ENCODE measurements at places on chromosomes 5 and 9.
A peak's percentile ranks its signal among the peaks of the same experiment; 100 is the strongest.

- no peak for DNase-seq
Measured at GRCh38 chr5:135873831-135874230, 21.8 kb downstream of the IL9 start.

DNA sequence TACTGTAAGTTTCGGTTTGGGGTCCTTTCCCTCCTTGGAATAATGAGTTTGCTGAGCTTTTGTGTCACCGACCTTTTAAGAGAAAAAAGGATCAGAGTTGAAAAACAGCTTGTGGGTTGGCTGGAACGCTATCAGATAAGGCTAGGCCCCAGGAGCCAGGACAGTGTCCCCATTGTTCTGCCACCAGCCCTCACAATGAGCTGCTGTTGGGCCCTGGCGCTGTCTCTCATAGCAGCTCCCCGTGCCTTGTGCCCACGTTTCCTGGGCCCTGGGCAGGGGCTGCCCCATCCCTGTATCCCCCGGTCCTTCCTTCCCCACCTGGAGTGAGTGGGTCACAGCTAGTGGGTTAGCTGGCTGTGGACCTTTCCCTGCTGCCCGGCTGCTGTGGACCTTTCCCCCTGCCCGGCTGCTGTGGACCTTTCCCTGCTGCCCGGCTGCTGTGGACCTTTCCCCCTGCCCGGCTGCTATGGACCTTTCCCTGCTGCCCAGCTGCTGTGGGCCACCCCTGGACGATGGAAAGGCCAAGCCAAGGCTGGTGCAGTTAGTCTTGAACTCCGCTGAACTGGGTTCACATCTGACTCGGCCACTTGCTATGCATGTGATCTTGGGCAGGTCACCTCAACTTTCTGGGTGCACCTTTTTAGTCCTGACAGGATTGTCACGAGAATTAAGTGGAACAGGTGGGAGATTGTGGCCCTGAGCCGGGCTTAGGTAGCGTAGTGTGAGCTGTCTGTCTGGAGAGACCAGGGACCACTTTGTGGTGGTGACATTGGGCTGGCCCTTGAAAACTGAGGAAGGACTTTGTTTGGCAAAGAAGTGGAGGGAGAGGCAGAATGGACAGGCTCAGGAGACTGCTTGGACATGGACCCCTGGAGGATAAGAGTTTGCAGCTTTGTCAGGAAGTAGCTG, 99.5 kb downstream of the DAB2IP start:
- DNase-seq: no peak

DNA sequence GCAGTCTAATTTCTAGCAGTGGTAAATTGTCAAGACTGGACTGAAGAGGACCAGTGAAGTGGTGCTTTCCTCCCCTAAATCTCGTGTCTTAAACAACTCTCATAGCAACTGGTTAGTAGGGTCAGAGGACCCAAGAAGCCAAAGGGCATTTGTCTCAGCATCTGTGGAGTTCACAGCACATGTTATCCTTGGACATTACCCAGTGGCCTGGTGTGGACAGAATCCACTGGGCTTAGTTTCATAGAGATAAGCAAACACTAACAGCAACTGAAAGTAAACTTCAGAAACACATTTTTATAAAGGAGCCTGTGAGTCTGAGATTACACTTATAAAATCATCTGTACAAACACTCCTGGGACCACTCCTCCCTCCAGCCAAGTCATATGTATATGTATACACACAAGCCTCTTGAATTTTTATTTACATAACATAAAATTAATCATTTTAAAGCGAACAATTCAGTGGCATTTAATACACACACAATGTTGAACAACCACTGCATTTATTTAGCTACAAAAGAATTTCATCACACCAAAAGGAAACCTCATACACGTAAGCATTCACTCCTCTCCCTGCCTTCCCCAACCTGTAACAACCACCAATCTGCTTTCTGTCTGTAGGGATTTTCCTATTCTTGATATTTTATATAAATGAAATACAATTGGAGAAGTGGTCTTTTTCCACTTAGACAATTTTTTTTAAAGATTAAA, 457.8 kb downstream of the RASEF start:
- no peak for DNase-seq

GRCh38 chr5:138841531-138841930, 33.6 kb downstream of the LRRTM2 start:
- DNase-seq: no peak

GRCh38 chr5:12780536-12780935, 876.3 kb upstream of the CTNND2 start:
- DNase-seq: no peak

DNA sequence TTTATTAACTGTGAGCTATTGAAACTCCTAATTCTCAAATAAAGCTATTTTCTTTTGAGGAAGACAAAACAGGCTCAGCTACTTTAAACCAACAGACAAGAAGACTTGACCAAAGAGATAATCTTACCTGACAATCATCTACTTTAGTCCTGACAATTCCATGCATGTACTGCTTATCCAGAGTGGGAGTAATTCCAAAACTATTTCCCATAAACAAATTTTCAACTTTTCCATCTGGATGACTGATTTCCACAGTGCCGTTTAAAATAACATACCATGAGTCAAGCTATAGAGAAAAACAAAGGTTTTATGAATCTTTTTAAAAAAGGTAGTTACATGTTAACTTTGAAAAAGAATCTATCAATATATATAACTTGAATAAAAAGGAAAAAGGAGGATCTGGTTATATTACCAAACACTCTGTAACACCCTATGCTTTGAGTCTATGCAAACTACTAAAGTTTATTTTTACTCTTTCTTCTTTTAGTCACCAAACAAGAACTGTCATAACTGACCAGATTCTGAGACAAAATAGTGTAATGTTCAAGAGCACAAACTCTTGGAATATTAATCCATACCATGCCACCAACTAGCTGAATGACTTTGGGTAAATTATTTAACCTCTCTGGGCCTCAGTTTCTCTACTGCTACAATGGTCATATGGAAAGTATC, 129.7 kb downstream of the RAPGEF6 start:
- no peak for DNase-seq

DNA sequence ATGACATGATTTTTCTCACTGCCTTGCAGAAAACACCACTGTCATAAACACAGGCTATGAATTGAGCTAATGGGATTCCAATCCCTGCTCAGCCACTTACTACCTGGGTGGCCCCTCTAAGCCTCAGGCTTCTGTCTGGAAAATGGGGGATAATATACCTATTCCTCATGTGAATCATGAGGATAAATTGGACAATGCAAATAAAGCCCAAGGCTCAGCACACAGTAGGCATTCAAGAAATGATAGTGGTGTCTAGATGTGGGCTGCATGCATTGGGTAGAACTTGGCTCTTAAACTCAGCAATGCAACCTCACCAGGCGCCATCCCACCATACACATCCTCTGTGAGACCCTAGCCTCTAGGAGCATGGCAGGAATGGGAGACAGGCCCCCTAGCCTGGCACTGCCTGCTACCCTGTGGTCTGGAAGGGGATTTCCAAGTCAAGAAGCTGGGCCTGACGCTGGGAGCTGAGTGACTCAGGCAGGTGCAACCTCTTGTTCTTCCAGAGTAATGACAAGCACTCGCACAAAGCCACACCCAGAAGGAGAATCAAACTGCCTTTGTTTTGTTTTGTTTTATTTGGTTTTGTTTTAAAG, 2.3 kb upstream of the TNIP1 start:
- no peak for DNase-seq

- peak; percentile 5 for DNase-seq
Measured at GRCh38 chr9:121322037-121322736, 47.9 kb downstream of the STOM start.

DNA sequence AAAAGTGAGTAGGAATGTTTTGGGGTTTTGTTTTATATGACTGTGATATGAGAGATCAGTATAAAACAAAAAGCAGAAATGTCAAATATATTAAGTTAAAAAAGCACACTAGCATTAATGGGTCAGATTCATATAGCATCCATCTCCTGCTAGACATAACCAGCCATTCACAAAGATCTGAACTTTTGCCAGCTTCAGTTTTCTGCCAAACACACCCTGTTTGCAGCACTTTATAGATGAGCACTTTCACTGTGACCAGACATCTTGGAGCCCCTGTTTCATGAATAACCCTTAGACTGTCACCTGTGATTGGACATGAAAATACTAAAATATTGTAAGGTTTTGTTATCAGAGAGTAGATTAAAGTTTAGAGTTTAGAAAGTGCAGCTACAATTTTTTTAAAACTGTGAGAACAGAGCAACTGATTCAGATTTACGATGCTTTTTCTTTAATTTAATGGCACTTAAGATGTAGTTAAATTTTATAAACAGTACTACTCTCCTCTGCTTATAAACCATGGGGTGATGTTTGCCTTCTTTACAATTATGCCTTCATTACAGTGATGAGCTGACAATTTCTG, 142.6 kb downstream of the KCTD16 start:
- peak; percentile 80 for DNase-seq

- DNase-seq: no peak
Measured at GRCh38 chr9:126609711-126610388, 3.9 kb upstream of the LMX1B start.

DNA sequence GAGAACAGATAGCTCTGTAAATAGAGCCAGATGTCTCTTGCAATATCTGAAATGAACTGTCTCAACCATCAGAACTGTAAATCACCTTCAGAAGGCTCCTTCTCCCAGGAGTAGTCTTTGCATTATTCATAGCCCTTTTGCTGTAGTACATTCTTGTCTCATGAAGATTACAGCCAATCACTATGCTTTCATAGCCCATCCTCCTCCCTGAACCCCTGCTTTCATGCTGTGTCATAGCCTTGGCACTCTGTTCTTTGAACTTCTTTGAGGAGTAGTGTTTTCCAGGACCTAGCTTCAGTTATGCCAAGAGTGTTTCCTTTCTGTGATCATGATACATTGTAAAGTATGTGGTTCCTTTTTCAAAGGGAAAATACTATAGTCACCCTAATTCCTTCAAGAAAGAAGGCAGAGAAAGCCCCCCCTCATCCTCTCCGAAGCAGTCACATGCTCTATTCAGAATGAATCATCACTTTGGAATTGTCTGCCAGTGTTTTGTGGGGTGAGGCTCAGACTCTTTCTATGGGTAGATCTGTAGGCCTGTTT, 61.1 kb downstream of the GRIA1 start:
- no peak for DNase-seq
